Liver (tissue), 10 donors: ENCODE measurements at places on chromosomes 7 and 10. TPM values are rescaled to one million over a fixed set of nuclear protein-coding genes. Genes with fewer than 3 reads are reported as not detected.

GRCh38 chr7:16912540-16912939, 30.8 kb upstream of the AGR3 start:
- DNase-seq: no peak

GRCh38 chr10:76422769-76423168, 991.3 kb downstream of the LRMDA start:
- no peak for DNase-seq

DNA sequence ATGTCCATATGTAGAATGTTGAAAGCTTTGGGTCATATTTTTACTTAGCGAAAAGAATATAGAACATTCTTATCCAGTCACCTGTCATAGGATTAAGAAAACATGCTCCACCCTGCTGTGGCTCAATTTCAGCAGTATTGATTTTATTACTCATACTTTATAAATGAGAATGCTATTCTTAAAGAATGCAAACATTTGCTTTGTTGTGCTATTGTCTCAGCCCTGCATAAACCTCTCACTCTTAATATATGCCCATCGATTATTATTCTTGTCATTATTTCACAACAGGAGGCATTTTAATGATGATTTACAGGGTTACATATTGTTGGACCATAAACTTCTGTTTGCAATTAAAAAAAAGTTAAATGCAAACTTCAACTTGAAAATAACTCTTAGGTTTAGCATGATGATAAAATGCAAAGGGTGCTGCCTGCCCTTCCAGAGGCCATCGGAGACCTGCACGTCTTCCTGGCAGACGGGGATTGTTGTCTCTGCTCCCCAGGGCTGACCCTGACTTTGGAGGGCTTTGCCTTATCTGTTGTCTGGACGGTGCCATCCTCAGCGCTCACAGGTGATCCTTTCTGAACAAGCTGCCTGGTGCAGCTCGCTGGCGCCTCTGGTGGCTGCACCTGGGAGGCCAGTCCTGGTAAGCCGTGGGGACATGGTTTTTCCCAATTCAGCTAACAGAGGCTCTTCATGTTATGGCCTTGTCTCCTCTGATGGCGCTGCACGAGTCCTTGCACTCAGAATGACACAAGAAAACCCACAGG, 50.0 kb upstream of the SHH start:
- no peak for DNase-seq

DNA sequence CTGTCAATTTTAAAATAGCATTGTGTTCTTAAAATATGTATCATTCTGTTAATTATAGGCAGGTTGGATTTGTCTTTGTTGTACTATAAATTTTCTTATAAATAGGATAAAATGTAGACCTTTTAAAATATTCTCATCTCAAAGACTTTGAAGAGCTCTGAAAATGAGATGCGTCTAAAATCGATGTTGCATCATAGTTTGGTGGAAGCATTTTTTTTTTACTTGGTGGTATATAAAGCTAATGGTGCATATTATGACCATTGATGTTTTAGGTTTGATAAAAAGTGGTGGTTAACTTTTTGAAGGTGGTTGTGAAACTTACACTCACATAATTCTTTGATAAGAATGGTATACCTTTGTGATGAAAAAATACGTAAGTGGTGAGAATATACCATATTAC, 69.1 kb downstream of the ZNRF2 start:
- no peak for DNase-seq

- no peak for DNase-seq
Observed at GRCh38 chr7:137484326-137484725, 140.8 kb upstream of the PTN start.

- DNase-seq: no peak
Observed at GRCh38 chr7:2031451-2031845, 201.3 kb downstream of the MAD1L1 start.

- no peak for DNase-seq
Observed at GRCh38 chr10:122014652-122015248, 25.8 kb downstream of the TACC2 start.

DNA sequence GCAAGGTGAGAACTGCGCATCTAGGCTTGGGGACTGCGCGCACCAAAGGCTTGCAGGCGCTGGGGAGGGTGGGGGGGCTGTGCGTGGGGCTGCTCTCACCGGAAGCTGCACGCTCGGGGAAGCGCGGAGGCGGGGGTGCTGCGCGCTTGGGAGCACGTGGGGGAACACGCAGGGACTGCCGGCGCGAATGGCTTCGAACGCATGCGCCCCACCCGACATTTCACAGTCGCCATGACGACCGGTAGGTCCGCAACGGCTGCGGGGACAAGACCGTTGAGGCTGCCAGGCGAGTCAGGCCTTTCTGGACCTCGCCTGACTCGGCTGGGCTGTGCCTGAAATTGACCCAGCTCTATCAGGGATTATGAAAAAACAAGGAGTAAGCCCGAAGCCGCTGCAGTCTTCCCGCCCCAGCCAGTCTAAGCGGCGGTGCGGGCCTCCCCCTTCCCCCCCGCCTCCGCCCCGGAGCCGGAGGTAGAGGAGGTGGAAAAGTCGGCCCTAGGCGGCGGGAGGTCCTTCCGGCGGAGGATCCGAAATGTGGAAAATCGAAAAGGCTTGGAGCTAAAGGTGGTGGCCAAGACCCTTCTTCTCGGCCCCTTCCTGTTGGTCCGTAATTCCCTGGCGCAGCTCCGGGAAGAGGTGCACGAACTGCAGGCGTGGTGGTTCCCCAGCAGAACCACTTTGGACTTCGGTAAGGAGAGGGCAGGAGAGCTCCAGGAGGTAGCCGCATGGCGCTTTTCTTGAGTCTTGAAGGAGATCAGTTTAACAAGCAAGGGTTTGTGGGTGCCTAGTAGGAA, 34.9 kb upstream of the STEAP1 start:
- peak; percentile 32 for DNase-seq

- DNase-seq: no peak
Observed at GRCh38 chr10:14106828-14107227, 223.9 kb downstream of the FRMD4A start.

DNA sequence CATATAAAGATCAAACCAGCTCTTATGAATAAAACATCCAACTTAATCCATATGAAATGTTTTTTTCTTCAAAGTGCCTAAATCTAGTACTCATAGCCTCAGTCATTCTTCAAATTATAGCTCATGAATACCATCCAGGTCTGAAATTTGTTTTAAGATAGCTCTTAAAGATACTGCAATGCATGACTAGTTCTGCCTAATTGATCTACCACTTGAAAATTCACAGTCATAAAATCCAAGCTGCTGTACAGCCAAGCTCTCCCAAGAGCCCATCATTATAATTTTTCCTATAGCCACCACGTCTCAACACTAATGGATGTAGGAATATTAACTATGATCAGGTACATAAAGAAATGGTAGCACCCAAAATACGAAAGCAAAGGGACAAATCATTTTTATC, 87.9 kb upstream of the RNF148 start:
- no peak for DNase-seq

- no peak for DNase-seq
Observed at GRCh38 chr7:18208921-18209320, 181.3 kb upstream of the PRPS1L1 start.

DNA sequence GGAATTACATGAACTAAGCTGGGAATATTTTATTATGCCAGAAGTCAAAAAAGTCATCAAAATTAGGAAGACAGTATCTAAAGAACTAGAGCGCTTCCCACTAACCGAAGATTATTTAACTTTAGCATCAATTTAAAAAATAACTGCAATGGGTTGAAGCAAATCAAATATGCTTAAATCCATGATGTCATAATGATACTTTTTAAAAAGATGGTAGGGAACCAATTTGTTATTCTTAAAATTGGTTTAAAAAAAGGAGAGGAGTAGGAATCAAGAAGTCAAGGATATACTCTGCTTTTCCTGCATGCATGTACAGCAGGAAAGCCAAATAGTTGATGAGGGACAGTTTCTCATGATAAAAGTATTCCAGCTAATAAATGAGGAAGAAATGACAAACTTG, 3.2 kb upstream of the ASAH2 start:
- no peak for DNase-seq

GRCh38 chr10:17004801-17005380, 124.7 kb downstream of the CUBN start:
- DNase-seq: no peak

SPACDR gene
- 0.33 TPM for total RNA-seq

KNDC1 gene
- total RNA-seq: 0.61 TPM

MRLN gene
- total RNA-seq: not detected

SPOCK2 gene
- total RNA-seq: 1.7 TPM

OR13A1 gene
- total RNA-seq: 0.05 TPM
